Activated CD8-positive, alpha-beta memory T cell treated with anti-CD3 and anti-CD28 coated beads for 36 hours (primary cell): ENCODE measurements at places on chromosomes 4 and X. TPM values are rescaled to one million over a fixed set of nuclear protein-coding genes. Genes with fewer than 3 reads are reported as not detected.

Gene MTNR1A
- not detected for total RNA-seq

Gene CTAG2
- total RNA-seq, result 48.2 TPM

Gene HSFX1
- 0.44 TPM for total RNA-seq

Gene SMIM43
- total RNA-seq, result not detected

Gene FABP2
- not detected for total RNA-seq

Gene NLRP2B
- not detected for total RNA-seq
